ENCODE measurements at places on chromosomes 2 and 18.

DNA sequence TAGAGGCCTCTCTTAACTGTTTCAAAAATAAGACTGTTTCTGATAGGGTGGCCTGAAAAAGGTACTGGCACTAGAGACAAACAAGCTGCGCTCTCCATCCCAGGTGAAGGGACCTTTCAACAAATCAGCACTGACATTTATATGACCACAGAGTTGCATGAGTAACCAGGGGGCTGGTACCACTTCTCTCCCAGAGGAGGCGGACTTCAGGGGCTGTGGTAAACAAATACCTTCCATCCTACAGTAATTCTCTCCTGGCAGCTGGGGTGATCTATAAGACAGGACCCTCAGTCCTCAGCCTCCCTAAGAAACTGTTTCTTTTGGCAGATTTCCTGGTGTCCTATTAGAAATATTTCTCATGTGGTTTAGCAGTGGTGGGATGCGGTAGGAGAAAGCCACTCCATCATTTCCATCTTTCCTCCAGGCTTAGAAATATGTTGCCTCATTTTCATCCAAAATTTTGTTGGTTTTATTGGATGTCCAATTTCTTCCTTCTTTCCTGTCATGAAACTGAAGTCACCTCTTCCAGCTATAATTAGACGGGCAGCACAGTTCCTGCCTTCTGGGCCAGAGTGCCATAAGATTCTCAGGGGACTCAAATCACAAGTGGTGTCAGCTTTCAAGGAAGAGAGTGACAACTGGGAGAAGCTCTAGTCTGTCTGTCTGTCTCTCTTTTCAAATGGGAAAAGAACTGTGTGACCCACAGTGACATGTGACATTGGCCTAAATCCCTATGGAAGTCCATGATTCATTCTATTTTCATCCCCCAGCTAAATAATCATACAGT is 96.4 kb downstream of the CYRIA start:
- no peak for DNase-seq

DNA sequence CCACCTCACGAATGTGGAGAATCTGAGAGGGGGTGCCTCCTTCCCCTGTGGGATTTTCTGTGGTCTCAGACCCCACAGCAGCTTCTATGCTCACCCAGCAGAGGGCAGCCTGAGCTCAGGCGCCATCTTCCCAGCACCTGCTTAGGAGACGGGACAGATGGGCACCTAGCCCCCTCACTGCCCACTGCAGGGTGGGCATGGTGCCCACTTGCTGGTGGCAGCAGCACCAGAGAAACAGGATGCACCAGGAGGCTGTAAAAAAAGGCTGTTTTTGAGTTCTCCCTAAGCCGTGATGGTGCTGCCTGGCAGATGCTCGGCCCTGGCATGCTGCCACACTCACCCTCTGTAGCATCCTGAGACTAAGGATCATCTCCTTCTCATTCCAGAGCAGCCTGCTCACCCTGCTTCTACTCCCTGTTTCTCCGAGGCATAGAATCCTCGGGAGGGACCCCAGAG is 19.1 kb upstream of the SLC20A1 start:
- DNase-seq, result no peak

DNA sequence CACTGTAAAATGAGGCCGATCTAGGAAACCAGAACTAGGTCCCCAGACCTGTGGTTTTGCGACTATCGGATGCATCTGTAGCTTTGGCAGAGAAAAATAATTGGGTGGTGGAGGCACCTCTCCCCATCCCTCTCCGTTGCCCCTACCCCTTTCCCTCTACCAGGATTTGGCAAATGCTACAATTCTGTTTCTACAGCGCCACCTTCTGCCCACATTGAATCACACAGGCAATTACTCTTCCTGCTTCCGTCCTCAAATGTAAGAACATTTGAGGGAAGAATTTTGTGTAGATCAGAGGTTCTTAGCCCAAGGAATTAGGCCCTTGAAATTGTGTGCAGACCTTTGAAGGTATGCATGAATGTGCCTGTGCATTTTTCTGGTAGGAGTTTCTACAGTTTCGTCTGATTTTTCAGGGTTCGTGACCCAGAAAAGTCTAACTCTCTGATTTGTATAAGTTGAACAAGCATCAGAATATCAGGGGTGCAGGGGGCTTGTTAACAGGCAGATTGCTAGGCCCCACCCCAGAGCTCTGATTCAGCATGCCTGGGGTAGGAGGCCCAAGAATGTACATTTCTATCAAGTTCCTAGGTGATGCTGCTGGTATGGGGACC is 11.2 kb downstream of the ATP6V1B1 start:
- no peak for DNase-seq

GRCh38 chr18:12838178-12838634 is 45.8 kb downstream of the PTPN2 start:
- DNase-seq, result no peak

DNA sequence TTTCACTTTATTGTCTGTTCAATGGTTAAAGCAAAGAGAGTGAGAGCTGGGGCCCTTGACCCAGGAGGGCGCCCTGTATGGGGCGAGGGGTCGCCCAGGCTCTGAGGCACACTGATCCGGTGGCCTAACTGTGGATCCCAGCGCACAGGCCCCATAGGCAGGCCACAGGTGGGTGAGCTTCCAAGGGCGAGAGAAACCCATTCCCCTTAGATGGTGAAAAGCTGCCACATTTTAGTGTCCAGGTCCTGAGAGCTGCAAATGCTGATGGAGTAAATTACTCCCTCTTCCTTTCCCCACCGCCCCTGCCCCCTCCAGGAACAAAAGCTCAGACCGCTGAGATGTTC is 5.9 kb upstream of the DLX2 start:
- no peak for DNase-seq

DNA sequence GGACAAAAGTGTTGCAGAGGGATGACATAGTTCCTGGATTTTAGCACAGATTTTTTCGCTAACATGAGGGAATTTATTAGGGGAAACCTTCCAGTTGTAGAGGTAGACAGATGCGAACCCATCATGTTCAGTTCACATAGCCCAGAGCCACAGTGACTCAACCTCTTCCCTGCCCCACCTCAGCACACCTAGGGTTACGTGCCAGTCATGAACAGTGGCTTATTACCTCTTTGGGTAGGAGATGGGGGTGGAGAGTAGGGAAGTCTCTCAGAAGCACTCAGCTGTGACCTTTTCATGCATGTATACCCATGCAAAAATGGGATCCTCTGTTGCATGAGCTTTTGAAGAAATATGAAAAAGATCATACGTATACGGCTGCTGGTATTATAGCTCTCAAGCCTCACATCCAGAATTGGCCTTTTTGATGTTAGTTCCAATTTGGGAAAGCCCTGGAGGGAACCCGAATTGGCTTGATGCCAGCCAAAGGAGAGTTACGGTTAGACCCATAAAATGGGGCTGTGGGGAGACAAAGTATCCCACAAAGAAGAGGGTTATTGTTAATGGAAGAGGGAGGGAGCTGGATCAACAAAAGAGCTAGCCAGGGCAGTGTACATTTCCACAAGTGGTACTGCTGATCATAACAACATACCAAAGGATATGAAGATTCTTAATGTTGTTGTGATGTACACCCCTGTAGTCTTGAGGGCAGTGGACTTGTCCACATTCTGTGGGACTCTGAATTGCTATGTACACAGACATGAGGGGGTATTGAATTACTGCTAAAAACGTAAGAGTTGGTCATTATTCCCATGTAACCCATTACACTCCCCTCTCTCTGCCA is 4.9 kb downstream of the TANC1 start:
- no peak for DNase-seq

GRCh38 chr2:172394002-172394401 is 33.4 kb upstream of the ITGA6 start:
- no peak for DNase-seq

DNA sequence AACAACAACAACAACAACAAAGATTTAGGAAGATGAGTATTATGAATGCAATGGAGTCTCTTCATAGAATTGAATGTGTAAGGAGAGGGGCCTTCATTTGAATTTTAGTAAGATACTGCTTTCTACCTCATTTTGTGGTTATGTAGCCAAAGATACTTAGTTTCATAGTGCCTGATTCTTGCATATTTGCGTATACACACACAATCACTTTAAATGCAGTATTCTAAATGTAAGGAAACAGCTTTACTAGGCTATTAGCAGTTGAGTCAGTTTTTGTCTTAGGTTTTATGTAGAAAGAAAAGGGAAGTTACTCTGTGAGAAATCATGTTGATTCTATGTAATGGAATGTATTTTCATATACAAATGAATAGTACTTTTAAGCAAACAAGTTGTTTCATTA is 80.5 kb downstream of the HAUS1 start:
- DNase-seq, result no peak

Data from cortex of kidney (tissue), 1 donor.